SW480 (cell line): ENCODE measurements at places on chromosomes 5 and 9.

DNA sequence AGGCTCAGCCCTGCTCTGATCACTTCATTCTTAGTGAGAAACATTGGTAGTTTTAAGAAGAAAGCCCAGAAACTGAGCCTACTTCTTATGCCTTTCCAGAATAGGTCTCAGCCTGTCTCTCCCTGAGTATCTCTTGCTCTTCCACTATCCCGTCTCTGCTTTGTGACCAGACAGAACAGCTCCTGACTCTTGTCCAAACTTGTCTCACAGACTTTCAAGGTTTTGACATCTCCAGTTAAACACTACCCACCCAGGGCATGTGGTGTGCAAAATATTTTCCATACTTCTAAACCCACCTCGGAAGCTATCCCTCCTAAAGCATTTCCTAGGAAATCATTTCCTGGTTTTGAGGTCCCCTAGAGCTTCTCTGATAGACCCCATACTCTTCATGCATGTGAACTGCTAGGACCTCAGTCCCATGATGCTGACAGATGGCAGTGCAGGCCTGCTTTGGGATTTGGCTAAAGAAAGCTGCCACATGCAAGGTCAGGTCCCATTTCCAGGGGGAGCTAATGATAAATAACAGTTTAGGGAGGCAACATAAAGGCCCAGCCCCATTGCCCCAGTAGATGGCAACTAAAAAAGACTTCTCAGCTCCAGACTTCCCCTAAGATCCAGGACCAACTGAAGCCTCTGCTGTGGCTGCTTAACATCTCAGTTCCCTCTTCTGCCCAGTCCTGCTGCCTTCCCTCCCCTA is 211.5 kb downstream of the MED10 start:
- DNase-seq = no peak

GRCh38 chr9:79615038-79615437 is 43.3 kb downstream of the TLE4 start:
- no peak for DNase-seq

DNA sequence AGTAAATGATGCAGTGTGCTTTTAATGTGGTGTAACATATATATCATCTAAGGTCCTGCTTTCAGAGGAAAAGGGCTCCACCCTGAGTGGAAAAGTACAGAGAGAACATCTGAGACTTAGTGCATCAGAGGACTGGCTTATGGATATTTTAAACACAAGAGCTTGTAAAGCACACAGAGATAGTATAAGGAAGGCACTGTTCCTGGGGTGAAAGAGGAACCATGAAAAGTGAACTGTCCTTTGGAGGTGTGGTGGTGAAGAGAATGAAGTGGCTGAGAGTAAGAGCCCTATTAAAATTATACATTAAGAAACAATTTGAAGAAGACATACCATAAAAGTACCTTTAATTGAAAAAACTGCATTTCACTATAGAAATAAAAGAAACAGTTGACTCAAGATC is 68.9 kb downstream of the CSF2 start:
- DNase-seq = peak; percentile 15

- DNase-seq = no peak
Measured at GRCh38 chr9:71984831-71985281, 73.4 kb downstream of the C9orf85 start.

- no peak for DNase-seq
Measured at GRCh38 chr5:107002115-107002514, 668.6 kb downstream of the EFNA5 start.

DNA sequence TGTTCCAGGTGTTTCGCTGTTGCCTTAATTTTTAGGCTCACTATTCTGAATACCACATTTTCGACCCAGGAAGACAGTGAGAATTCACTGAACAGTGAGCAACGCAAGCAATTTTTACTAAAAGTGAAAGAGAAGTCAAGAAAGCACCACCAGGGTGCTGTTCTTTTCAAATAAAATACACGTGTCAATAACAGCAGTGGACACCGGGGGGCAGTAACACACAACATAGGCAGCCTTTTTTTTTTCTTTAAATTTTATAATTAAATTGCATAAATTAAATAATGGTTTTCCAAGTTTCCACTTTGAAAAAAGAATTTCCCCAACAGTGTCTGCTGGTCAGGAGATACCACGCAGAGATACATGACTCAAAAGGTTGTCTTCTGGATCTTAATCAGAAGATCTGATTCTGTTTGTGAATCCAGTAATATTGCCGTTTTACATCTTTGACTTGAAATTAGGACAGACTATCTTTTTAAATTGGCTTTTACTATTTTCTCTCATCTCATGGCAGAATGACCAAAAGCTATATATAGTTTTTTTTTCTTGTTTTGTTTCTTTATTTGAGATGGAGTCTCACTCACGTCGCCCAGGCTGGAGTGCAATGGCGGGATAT is 47.1 kb upstream of the SH3GL2 start:
- peak; percentile 18 for DNase-seq

- no peak for DNase-seq
Measured at GRCh38 chr5:137828180-137828579, 39.5 kb upstream of the MYOT start.
